ENCODE measurements at places on chromosomes 5 and 9.

- ATAC-seq, result no peak
Measured at GRCh38 chr5:52693836-52694235, 93.9 kb upstream of the ITGA1 start.

GRCh38 chr9:6106711-6107339 is 91.4 kb upstream of the RANBP6 start:
- ATAC-seq, result peak; percentile 62

DNA sequence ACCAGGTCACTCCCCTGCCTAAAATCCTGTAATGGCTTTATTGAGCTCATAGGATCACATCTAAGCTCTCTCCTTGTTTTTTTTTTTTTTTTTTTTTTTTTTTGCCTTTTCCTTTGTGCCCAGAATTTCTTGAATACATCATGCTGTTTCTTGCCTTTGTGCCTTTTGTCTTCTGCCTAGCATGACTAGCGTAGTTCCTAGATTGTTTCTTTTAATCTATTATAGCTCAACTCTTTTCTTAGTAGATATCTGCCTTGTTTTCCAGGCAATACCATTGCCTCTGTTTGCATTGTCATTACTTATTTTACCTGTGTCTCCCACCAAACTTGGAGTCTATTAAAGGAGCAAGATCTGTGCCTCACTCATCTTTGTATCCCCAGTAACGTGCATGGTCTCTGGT is 106.1 kb upstream of the C9orf72 start:
- ATAC-seq, result no peak

DNA sequence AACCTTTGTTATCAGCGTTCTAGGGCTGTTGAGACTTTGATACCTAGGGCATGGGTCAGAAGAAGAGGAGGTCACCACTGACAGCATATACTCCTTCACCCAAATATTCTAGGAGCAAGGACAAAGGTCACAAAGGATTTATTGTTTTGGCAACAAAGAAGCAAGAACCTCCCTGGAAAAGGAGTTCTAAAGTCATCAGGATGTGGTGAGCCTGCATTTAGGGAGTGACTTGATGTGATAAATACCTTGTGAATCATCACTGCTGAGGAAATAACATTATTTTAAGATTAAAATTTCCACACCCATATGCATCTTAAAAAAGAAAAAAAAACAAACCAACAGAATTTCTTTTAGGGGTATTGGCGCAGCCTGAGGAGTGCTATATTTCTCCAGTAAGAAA is 13.9 kb downstream of the IFNA1 start:
- peak; percentile 74 for ATAC-seq

Data from motor neuron (in vitro differentiated cells).